Hematopoietic multipotent progenitor cell (in vitro differentiated cells): ENCODE measurements at places on chromosomes 13 and 19.

DNA sequence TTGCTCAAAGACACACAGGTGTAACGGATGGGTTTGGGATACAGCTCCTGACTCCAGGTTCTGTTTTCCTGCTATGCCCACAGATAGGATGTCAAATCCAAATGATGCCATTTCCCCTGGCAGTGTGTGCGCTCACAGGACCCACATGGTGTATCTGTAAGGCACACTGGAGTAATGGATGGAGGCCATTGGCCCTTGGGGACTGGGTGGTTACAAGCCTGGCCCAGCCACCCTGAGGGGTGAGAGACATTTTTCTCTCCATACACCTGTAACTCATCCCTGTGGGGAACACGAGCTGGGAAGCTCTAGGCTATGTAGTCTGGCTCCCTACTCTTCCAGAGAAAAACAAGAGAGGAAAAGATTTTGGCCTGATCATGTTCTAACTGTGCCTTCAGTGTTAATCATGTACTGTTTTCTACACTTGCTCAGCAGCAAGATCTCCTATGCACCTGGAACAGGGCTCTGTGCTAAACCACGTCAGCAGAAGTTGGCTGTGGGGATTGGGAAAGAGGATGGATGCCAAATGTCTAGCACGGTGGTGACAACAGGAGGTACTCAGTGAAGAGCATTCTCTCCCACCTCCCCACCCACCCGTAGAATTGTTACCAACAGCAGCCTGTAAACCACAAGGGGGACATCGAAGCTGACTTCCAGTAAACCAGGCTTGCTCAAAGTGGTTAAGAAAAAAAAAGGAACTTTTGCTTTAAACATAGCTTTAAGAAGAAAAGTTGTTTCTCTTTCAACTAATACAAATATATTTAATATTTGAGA, 237.0 kb downstream of the LACC1 start:
- no peak for DNase-seq

DNA sequence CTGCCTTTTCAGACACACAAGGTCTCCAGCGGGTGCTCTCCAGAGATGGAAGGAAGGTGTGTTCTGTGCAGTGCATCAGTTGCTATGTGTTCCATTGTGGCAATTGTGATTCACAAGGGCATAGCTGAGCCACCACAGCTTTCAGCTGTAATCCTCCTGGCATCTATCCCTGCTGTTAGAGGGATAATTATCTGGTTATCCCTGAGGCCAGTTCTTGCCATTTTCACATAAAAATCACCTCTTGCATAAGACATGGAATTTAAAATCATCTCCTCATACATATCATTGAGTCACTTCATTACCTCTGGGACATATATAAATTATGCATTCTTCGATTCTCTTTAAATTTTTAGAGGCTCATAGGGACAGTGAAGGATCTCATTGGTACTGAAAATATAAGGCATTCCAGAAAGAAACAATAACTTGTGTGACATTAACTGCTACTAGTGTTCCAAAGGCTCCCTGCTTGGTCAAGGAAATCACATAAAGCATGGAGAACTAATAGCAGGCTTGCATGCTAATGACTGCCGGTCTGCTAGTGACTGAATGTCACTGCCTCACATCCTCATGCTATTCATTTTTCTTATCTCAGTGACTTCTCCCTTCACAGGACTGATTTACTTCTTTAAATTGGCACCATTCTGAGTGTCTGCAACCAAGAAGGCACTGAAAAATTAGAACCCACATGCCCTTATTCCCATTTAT, 214.0 kb downstream of the ENOX1 start:
- no peak for DNase-seq

DNA sequence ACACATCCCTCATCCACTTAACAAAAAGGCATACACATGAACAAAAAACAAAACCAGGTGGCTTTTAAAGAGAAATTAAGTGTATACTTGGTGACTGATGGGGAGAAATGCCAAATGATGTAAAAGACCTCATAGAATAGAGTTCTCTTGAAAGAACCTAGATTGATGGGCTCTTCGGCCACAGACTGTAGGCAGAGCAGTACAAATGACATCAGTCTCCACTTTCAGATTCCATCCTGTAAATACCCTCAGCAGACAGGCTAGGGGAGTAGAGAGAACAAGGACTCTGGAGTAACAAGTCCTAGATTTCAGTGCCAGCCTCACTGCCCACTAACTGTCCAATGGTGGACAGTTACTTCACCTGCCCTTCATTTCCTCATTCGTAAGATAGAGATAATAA, 203.8 kb downstream of the MZT1 start:
- no peak for DNase-seq

DNA sequence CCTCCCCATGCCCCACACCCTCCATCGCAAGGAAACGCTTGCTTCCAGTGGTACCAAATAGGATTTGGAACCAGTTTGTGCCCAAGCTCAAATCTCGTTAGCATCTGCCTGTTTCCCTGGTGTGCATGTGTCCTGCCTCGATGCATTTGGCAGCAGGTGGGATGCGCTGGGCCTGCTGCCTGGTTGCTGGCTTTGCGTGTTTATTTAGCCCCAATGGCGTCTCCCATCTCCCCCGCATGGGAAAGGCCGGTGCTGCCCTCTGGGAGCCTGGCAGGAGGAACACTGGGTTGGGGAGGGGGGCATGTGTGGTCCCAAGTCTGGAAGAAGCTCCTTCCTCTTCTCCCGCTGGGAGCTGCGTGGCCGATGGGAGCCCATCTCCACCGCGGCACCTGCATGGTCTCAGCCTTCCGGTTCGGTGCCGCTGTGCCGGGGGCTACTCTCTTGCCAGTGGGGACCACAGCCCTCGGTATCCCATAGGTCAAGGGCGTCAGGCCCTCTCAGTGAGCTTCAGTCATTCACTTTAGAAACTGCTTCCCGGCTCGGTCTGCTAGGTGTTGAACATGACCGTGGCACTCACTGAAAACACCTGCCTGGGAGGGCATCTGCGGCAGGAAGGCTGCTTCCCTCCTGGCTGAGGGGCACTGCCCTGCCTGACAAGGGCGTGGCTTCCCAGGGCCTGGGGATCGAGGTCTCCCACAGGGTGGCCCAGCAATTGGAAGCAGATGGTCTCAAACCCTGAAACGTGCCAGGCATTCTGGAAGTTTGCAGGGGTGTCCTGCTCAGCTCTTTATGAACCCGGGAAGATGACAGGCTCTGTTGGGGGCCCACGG, 11.8 kb upstream of the F7 start:
- DNase-seq = no peak

- no peak for DNase-seq
Measured at GRCh38 chr19:55465460-55466240, 1.1 kb upstream of the C19orf85 start.
